GM13977 (cell line): ENCODE measurements at places on chromosomes 11 and 22.

GRCh38 chr11:62267576-62267975 lies 2.4 kb upstream of the SCGB2A2 start:
- no peak for DNase-seq

GRCh38 chr11:119319136-119319699 lies 2.3 kb upstream of the MCAM start:
- DNase-seq = no peak

DNA sequence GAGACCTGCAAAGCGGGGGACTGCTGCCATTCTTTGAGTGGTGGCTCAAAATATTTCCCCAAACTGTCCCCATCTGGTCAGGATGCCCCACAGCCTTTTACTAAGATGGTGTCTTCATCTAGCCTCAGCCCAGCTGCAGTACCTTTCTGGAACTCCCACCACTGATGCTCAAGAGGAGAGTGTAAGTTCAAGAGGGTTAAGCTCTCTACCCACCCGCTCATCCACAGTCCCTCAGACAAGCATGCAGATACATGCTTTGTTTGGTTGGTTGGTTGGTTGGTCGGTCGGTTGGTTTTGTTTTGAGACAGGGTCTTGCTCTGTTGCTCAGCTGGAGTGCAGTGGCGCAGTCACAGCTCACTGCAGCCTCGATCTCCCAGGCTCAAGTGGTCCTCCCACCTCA lies 14.5 kb upstream of the CAVIN3 start:
- DNase-seq = no peak

GRCh38 chr11:24543771-24544170 lies 46.9 kb downstream of the LUZP2 start:
- no peak for DNase-seq

DNA sequence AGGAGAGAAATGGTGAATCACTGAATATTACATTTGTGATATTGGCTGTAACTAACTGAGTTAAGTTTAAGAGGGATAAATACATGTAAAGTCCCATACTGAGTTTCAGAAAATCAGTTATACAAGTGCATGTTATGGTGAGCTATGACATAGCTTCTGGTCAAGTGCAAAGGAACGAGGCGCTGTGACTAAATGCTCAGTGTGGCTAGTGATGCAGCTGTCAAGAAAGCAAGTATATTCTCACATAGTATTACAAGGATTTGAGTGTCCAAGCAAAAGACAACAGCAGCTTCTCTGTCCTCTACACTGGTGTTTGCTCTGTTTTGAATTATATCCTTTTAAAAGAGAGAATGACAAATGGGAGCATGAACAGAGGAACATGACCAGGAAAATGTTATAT lies 40.1 kb downstream of the CSRP3 start:
- no peak for DNase-seq

DNA sequence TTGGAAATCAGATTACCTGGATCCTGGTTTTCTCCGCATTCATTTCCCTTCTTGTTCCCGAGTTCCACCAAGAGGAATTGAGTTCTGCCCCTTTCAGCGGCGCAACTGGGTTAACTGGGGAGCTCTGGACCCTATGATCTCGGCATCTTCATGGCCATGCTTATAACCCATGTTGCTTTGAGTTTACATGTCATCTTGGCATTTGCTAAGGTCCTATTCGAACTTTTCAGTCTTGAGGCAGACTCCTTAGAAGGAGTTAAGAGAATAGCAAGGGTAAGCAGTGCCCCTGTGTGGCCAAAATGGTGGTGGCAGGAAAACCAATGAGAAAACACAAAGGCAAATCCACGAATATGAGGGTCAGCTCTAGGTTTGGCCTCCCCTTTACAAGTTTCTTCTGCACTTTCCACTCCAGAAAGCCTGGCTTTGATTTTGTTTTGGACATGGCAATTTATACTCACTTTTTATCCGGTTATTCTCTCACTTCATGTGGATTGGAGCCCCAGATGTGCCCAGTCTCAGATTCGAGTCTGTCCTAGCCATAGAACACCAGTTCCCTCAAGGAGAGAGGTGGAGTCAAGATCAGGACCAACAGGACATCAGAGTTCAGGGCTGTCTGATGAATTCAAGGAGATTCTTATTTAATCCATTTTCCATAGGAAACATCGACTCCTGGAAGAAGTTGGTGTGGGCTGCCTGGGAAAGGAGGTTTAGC lies 55.3 kb upstream of the FBXO3 start:
- peak; percentile 88 for DNase-seq

- no peak for DNase-seq
Measured at GRCh38 chr22:37331034-37331428, 48.7 kb downstream of the CYTH4 start.
